CD8-positive, alpha-beta T cell (primary cell): ENCODE measurements at places on chromosomes 2 and 18. TPM values are rescaled to one million over a fixed set of nuclear protein-coding genes. Genes with fewer than 3 reads are reported as not detected.

Gene HMSD
- not detected for total RNA-seq

Gene GPAT2
- 0.98 TPM for total RNA-seq

Gene ALLC
- total RNA-seq, result not detected

Gene CHCHD5
- 15.5 TPM for total RNA-seq

Gene CFAP210
- total RNA-seq, result 0.95 TPM
